ENCODE measurements at places on chromosomes 1 and 21. TPM values are rescaled to one million over a fixed set of nuclear protein-coding genes. Genes with fewer than 3 reads are reported as not detected.

Gene GREM2
- total RNA-seq = not detected

DNA sequence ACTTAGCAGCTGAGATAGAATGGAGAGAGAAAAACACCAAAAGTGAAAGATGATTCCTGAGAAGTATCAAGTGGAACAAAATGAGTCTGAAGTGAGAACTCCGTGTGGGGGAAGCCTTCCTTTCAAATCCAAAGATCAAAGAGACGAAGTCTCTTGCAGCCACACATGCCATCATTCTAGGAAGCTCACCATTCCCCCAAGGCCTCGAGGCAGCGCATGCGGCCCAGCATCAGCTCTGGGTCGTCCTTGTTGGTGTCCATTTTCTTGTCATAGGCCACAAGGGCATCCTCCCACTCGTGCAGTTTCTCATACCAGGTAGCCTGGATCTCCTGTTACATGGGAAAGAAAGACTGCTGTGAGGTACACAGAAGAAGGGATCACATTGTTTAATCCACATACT lies 32.2 kb upstream of the ANGPTL7 start:
- H3K36me3 ChIP-seq = peaks cover 3% of the 10 kb centered on the region
- H3K27me3 ChIP-seq = no peaks in the 10 kb centered on the region
- no peak for DNase-seq
- H3K27ac ChIP-seq = no peak overlapping the region

GRCh38 chr1:39981945-39982344 lies 27.0 kb downstream of the MFSD2A start:
- no peak overlapping the region for H3K27ac ChIP-seq
- no peak overlapping the region for H3K4me3 ChIP-seq
- peak; percentile 22 for DNase-seq
- peaks cover 16% of the 10 kb centered on the region for H3K4me1 ChIP-seq
- no peaks in the 10 kb centered on the region for H3K27me3 ChIP-seq
- H3K36me3 ChIP-seq = no peaks in the 10 kb centered on the region

DNA sequence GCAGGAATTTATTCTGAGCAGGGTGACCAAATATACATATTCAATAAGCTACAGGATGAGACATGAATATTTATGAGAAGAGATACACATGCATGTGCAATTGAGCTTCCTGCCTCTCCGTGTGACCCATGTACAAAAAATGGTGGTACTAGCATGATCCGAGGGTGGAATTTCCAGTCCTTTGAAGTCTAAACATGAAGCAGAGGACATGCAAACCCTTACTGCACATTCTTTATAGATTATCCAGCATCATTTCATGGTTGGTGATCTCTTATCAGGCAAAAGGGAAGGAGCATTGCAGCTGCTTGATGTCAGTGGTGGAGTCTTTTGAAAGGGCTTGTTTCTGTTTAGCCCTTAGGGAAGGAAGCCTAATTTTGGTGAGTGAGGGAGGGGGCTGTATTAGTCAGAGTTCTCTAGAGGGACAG lies 448.6 kb downstream of the SETD4 start:
- no peak overlapping the region for H3K27ac ChIP-seq
- no peaks in the 10 kb centered on the region for H3K4me1 ChIP-seq
- no peak for DNase-seq
- H3K4me3 ChIP-seq = no peak overlapping the region
- H3K36me3 ChIP-seq = no peaks in the 10 kb centered on the region
- no peaks in the 10 kb centered on the region for H3K27me3 ChIP-seq

DNA sequence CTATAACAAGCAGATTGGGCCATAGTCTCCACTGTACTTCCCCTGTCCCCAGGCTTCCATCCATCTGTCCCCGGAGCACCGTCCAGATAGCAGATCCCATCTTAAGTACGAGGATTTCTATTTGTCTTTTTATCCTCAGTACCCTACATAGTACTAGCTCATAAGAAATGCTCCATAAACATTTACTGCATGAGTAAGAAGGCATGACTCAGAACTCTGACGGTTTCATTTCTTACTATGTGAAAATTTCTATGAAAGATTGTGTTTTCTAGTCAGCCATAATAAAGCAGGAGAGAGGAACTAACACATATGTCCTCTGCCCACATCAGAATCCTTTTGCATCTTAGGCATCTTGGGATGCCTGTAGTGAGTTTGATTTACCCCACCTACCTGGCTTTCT lies 49.5 kb downstream of the CHD1L start:
- H3K27ac ChIP-seq = no peak overlapping the region
- H3K36me3 ChIP-seq = peaks cover 30% of the 10 kb centered on the region
- H3K4me1 ChIP-seq = no peaks in the 10 kb centered on the region
- no peak for DNase-seq
- no peaks in the 10 kb centered on the region for H3K27me3 ChIP-seq

DNA sequence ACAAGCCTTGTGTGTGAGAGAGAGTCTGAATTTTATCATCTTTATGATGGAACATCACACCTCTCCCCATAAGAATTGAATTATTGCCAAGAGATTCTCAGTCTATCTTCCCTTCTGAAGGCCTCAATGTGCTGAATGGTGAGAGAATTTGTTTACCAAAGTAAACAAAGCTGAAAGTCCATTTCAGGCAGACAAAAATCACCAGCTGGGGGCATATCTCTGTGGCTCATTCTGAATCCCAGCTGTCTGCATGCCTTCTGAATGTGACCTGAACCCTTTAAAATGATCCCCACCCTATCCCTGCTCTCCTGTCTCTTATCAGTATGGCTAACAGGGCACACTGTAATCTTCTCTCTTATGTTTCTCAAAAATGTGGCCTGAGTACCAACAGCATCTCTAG lies 99.1 kb upstream of the CAMK1G start:
- no peak overlapping the region for H3K27ac ChIP-seq
- no peaks in the 10 kb centered on the region for H3K27me3 ChIP-seq
- H3K4me3 ChIP-seq = no peak overlapping the region
- no peaks in the 10 kb centered on the region for H3K36me3 ChIP-seq
- no peaks in the 10 kb centered on the region for H3K4me1 ChIP-seq

Gene HLCS
- 20.4 TPM for total RNA-seq

DNA sequence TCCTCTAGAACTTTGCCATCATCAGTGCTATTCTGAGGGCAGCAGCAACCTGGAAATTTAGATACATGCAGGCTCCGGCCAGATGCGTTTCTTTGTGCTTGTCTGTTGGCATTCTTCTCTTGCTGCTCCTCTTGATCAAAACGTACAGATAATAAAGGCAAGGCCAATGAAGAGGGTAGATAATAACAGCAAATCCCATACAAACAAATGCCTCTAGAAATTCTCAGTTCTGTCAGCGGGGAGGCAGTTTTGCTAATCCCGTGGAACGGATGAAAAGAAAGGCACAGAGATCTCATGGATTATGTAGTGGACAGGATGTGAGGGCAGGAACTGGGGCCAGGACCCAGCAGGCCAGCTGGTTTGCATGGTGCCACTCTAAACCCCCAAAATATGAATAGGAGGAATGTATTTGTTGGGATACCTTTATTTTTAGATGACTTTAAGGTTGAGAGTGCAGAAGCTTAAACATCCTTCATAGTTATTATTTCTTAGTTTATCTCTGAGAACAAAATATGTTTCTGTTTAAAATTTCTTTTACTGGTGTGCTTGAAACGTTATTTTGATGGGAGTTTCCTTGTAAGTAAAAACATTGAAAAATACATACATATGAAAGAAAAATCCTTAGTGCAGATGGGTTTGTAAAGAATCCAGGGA lies 1.5 kb downstream of the ITSN1 start:
- H3K4me1 ChIP-seq = peaks cover 23% of the 10 kb centered on the region
- DNase-seq = peak; percentile 68
- H3K27ac ChIP-seq = peak overlapping the region; percentile 27
- H3K4me3 ChIP-seq = peak overlapping the region; percentile 60

Gene CASZ1
- 3.4 TPM for total RNA-seq

Gene ATF6
- total RNA-seq = 31.7 TPM

DNA sequence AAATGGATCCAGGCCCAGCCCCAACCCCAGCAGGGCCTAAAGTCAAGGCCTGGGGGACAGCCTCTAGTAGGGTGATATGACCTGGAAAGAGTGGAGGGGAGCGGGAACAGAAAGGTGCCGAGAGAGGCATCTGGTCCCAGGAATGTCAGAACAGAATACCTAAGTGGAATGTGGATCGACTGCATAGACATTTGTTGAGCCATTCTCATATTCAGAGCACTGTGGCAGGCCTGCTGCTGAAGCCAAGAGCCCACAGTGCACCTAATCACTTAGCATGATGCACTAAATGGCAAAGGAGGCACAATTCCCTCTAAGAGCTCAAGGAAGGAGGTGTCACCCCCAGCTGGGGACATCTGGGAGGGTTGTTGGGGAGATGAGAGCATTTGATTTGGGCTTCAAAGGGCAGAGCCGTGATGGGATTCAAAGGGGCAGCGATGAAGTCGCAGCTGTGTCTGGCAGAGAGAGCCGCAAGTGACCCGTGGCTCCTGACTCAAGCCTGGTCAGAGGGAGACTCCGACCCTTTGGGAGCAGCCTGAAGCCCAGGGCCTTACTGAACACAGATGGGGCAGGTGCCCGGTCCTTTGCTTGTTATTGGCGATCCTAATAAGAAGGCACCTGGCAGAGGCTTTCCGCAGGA lies 8.6 kb upstream of the PKP1 start:
- H3K27ac ChIP-seq = no peak overlapping the region
- DNase-seq = no peak
- no peaks in the 10 kb centered on the region for H3K36me3 ChIP-seq
- H3K27me3 ChIP-seq = no peaks in the 10 kb centered on the region
- no peak overlapping the region for H3K4me3 ChIP-seq

Gene CYP4A22
- not detected for total RNA-seq

DNA sequence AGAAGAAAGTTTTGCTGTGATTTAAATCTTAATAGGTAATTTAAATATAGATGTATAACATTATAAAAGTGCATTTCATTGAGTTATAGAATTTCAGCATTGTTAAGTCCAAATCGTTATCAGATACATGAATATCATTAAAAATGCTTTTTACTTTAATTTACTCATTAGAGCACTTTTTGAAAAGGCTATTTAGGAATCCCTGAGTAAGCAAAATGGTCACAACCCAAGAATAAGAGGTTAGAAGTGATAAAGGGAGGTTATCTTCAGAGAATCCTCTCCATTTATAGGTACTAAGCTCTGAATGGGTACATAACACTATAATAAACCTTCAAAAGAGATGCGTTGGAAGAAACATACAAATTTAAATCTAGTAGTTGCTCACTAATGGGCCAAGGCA lies 130.7 kb downstream of the SLC30A10 start:
- DNase-seq = no peak
- H3K4me3 ChIP-seq = no peak overlapping the region
- H3K27ac ChIP-seq = no peak overlapping the region
- H3K36me3 ChIP-seq = no peaks in the 10 kb centered on the region

- no peaks in the 10 kb centered on the region for H3K27me3 ChIP-seq
- H3K27ac ChIP-seq = no peak overlapping the region
- no peaks in the 10 kb centered on the region for H3K36me3 ChIP-seq
- H3K4me1 ChIP-seq = no peaks in the 10 kb centered on the region
- H3K4me3 ChIP-seq = no peak overlapping the region
These were observed 76.7 kb downstream of the GFI1 start for GRCh38 chr1:92409946-92410549.

GRCh38 chr1:159940006-159940620 lies 5.3 kb downstream of the IGSF9 start:
- H3K27ac ChIP-seq = no peak overlapping the region
- no peaks in the 10 kb centered on the region for H3K36me3 ChIP-seq
- no peak overlapping the region for H3K4me3 ChIP-seq
- peaks cover 68% of the 10 kb centered on the region for H3K4me1 ChIP-seq
- H3K27me3 ChIP-seq = no peaks in the 10 kb centered on the region

Gene TCHHL1
- not detected for total RNA-seq

GRCh38 chr1:205049479-205049878 lies 6.5 kb downstream of the CNTN2 start:
- H3K4me3 ChIP-seq = no peak overlapping the region
- H3K27ac ChIP-seq = no peak overlapping the region
- peaks cover 4% of the 10 kb centered on the region for H3K27me3 ChIP-seq
- no peak for DNase-seq

Measured in neural progenitor cell (in vitro differentiated cells).